Left lung (tissue), 14 donors: ENCODE measurements at places on chromosomes 1 and 21. TPM values are rescaled to one million over a fixed set of nuclear protein-coding genes. Genes with fewer than 3 reads are reported as not detected.

UBE2Q1 gene
- total RNA-seq, result 87.0 TPM

SCAF4 gene
- total RNA-seq, result 23.9 TPM

CELF3 gene
- not detected for total RNA-seq

FOXE3 gene
- not detected for total RNA-seq

MAGI3 gene
- total RNA-seq, result 42.0 TPM

CSF3R gene
- total RNA-seq, result 63.8 TPM

SYNC gene
- total RNA-seq, result 11.9 TPM

DNALI1 gene
- 24.1 TPM for total RNA-seq

OR2AK2 gene
- not detected for total RNA-seq

RXFP4 gene
- not detected for total RNA-seq

KRTAP7-1 gene
- not detected for total RNA-seq

STIL gene
- 3.6 TPM for total RNA-seq

VWA1 gene
- 147 TPM for total RNA-seq

CLCNKA gene
- 0.39 TPM for total RNA-seq

RGSL1 gene
- total RNA-seq, result not detected

CFHR1 gene
- not detected for total RNA-seq

FCRL4 gene
- total RNA-seq, result not detected

MX1 gene
- 59.8 TPM for total RNA-seq

RAD54L gene
- 7.3 TPM for total RNA-seq

PERM1 gene
- total RNA-seq, result not detected

LAMC2 gene
- total RNA-seq, result 104 TPM

MTARC1 gene
- 33.5 TPM for total RNA-seq

PGLYRP4 gene
- not detected for total RNA-seq

COA7 gene
- total RNA-seq, result 13.4 TPM

ASTN1 gene
- 0.10 TPM for total RNA-seq

UBE4B gene
- total RNA-seq, result 44.0 TPM

SH2D1B gene
- total RNA-seq, result 0.68 TPM

SHE gene
- 25.3 TPM for total RNA-seq

KLHDC9 gene
- 10.3 TPM for total RNA-seq

TTC22 gene
- total RNA-seq, result 4.8 TPM

PDIK1L gene
- 12.7 TPM for total RNA-seq

S100A7 gene
- not detected for total RNA-seq

OLIG2 gene
- 0.23 TPM for total RNA-seq

ARHGEF2 gene
- total RNA-seq, result 290 TPM

GCSAML gene
- total RNA-seq, result 0.32 TPM

PADI1 gene
- total RNA-seq, result not detected

LCE3D gene
- total RNA-seq, result not detected
